ENCODE measurements at places on chromosomes 16 and 17.

DNA sequence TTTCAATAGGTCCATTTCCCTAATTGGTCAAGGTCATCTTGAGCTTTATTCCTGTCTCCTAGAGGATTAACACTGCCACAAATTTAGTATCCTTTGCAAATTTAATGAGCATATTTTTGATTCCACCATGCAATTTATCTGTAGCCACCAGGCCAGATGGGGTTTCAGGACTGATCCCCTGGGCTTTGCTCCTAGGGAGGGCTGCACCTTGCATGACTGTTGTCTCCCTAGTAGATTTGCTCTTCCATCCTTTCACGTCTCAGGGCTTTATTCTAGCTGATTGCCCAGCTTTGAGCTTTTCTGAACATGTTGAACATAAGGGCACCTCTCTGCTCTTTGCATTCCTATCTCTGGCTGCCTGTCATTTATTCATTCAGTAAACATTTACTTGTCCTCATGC lies 7.7 kb upstream of the KCNH6 start:
- DNase-seq, result no peak

DNA sequence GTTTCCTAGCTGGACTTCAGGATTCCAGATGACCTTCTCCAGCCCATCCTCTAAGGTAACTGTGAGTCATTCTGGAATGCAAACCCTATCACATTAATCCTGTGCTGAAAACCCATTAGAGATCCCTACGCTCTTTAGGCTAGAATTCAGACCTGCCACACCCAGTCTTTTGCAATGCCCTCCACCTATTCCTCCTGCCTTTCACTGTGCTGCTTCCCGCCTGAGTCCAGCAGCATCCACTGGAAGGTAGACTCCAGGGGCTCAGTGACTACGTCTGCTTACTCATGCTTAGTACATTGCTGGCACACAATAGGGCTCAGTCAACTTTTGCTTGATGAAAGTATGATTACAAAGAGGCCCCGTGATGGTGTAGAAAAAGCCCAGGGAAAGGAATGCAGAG lies 121.1 kb downstream of the SPACA3 start:
- DNase-seq, result no peak

GRCh38 chr17:57037411-57037810 lies 47.6 kb upstream of the AKAP1 start:
- no peak for DNase-seq

DNA sequence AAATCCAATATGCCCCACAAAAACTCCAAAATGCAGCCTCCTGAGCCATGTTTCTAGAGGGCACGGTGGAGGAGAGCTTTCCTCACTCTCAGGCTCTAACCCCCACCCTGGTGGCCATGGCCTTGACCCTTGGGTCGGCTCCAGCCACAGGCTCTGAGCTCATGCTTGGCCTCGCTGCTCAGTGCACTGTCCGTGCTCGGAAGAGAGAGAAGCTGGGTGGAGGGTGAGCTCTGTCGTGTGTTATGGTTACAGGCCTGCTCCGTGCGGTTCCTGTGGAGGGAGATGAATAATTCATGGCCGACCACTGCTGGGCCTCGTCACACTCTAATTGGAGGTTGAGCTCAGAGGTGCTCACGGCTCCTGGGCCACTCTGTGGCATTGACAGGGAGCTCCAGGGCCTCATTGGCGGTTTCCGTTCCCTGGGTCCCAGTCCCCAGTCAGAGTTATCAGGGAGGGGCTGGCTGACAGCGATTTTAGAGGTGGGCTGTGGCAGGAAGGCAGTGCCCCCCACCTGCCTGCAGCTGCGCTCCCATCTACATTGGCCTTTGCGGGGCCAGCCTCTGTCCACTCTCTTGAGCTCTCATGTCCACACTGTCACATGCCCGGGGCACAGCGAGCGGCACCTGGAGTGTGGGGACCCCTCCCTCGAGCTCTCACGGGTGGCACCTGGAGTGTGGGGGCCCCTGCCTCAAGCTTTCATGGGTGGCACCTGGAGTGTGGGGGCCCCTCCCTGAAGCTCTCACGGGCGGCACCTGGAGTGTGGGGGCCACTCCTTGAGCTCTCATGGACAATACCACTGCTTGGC lies 24.9 kb downstream of the ACSF3 start:
- DNase-seq, result no peak

GRCh38 chr17:18925187-18925586 lies 26.8 kb upstream of the SLC5A10 start:
- DNase-seq, result no peak

- no peak for DNase-seq
These were observed 2255.3 kb downstream of the TP53TG3F start for GRCh38 chr16:35714665-35715064.

DNA sequence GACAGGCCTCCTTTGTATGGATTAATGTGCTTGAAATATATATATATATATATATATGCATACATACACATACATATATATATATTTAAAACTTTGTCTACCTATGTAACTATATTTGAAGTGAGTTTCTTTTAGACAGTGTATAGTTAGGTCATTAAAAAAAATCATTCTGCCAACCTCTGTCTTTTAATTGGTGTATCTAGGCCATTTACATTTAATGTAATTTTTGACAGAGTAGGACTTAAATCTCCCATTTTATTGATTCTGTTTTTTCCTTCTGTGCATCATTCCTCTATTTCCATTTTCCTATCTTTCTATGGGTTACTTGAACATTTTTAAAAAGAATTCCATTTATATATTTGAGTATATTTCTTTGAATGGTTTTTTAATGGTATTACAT lies 125.2 kb downstream of the IRF8 start:
- no peak for DNase-seq

Data from tongue (tissue), 3 donors.